Karpas-422 (cell line): ENCODE measurements at places on chromosomes 5 and 9. TPM values are rescaled to one million over a fixed set of nuclear protein-coding genes. Genes with fewer than 3 reads are reported as not detected.

GRCh38 chr9:4489919-4490704 lies at the start of gene SLC1A1:
SLC1A1 (plus strand) TSS chr9:4490468; CDS start chr9:4490680, 212 bp downstream.
- H3K36me3 ChIP-seq: no peaks in the 10 kb centered on the region
- H3K4me1 ChIP-seq: peaks cover 9% of the 10 kb centered on the region
- no peaks in the 10 kb centered on the region for H3K27me3 ChIP-seq
- H3K27ac ChIP-seq: no peak within 1 kb of the TSS

DNA sequence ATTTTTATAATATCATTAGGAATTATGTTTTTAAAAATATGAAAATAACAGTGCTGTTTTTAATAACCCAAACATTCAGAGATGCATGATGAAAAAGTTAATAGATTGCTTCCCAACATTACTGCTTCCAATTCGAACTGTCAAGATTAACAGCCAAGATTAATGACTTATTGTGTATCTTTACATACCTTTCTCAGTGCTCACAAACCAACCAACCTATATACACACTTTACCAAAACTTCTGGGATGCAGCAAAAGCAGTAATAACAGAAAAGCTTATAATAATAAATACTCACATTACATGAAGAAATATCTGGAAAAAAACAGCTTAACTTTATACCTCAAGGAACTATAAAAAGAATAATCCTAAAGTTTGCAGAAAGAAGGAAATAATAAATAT lies 82.1 kb downstream of the TMEM232 start:
- H3K27ac ChIP-seq: no peak overlapping the region
- no peak overlapping the region for H3K4me3 ChIP-seq
- H3K36me3 ChIP-seq: no peaks in the 10 kb centered on the region
- no peak for DNase-seq
- no peaks in the 10 kb centered on the region for H3K27me3 ChIP-seq
- no peaks in the 10 kb centered on the region for H3K4me1 ChIP-seq

- DNase-seq: no peak
- H3K4me3 ChIP-seq: no peak overlapping the region
- H3K27ac ChIP-seq: no peak overlapping the region
- H3K27me3 ChIP-seq: no peaks in the 10 kb centered on the region
Measured at GRCh38 chr9:11992866-11993265, 700.3 kb upstream of the TYRP1 start.

- no peak overlapping the region for H3K4me3 ChIP-seq
- H3K27ac ChIP-seq: no peak overlapping the region
- DNase-seq: no peak
- H3K4me1 ChIP-seq: no peaks in the 10 kb centered on the region
- no peaks in the 10 kb centered on the region for H3K36me3 ChIP-seq
Measured at GRCh38 chr5:171316258-171317121, 7.4 kb downstream of the TLX3 start.

- H3K27ac ChIP-seq: no peak overlapping the region
- no peaks in the 10 kb centered on the region for H3K4me1 ChIP-seq
- no peak overlapping the region for H3K4me3 ChIP-seq
Measured at GRCh38 chr5:150787656-150788055, 9.1 kb downstream of the SMIM3 start.

DNA sequence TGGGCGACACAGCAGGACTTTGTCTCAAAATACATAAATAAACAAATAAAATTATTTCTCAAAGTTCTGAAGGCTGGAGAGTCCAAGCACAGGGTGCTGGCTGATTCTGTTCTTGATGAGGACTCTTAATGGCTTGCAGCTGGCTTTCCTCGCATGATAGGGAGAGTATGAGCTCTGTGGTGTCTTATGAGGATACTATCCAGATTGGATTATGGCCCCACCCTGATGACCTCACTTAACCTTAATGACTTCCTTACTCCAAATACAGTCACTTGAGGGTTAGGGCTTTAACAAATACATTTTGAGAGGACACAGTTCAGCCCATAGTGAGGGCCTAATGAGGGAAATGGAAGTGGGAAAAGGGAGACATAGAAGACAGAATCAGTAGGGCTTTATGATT lies 87.7 kb downstream of the FOCAD start:
- H3K4me1 ChIP-seq: no peaks in the 10 kb centered on the region
- H3K36me3 ChIP-seq: no peaks in the 10 kb centered on the region
- no peak overlapping the region for H3K4me3 ChIP-seq
- no peak overlapping the region for H3K27ac ChIP-seq

- DNase-seq: no peak
- no peak overlapping the region for H3K4me3 ChIP-seq
- H3K27me3 ChIP-seq: no peaks in the 10 kb centered on the region
- no peak overlapping the region for H3K27ac ChIP-seq
Measured at GRCh38 chr9:127096208-127096607, 26.2 kb downstream of the ANGPTL2 start.

DNA sequence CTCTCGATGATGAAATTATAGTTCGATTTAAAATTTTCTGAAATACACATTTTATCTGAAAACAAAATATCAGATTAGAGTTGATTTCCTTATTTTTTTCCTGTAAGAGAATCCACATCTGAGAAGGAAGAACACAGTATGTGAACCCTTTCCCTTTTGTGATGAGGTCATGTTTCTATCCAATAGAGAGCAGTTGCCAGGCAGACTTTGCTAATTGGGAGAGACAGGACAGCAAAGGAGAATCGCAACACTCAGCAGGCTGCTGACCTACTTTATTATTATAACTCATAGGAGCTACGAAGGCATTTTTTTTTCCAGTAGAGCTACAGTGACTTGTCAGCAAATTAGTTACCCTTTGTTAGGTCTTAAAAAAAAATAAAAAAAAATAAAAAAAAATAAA lies 242.1 kb downstream of the HCN1 start:
- H3K4me3 ChIP-seq: no peak overlapping the region
- peak; percentile 51 for DNase-seq
- no peak overlapping the region for H3K27ac ChIP-seq
- H3K4me1 ChIP-seq: no peaks in the 10 kb centered on the region

DNA sequence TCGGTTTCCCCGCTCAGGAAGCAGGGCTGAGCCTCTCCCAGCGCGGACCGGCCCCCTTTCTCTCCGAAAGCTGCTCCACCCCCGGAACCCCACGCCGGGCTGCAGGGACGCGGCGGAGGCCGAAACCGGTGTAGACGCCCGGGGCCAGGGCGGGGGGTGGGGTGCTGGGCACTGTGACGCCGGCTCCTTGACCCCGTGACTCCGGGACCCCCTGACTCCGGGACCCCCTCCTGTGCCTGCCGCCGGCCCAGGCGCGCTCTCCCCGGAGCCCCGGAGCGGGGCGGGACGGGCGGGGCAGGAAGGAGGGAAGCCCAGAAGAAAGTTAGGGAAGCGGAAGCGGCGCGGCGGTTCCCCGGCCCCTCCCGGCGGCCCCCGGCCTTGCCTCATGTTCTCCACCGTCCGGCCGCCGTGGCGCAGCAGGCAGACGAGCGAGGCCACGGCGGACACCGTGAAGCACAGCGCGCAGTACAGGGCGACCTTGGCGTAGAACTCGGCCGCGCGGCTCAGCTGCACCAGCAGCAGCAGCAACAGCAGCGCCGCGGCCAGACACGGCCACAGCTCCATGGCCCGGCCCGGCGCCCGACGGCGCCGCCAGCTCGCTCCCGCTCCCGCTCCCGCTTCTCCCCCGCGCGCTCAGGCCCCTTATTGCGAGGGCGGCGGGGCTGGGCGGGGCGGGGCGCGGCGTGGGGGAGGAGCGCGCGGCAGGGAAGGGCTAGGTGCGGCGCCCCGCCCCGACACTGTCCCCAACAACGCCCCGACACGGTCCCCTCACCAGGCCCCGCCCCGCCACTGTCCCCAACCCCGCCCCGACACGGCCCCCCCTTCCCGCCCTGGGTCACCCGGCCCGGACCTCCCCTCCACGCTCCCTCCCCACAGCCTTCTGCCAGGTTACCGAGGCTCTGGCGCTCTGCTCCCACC lies at the start of gene AGPAT2:
Gene AGPAT2, minus strand, starts transcription at position 664 of the 918 bp plus-strand sequence. Its CDS starts 100 bp downstream, at position 564.
- peak within 1 kb of the TSS; percentile 91 for H3K4me3 ChIP-seq
- H3K27me3 ChIP-seq: no peaks in the 10 kb centered on the region
- DNase-seq: peak; percentile 82

DNA sequence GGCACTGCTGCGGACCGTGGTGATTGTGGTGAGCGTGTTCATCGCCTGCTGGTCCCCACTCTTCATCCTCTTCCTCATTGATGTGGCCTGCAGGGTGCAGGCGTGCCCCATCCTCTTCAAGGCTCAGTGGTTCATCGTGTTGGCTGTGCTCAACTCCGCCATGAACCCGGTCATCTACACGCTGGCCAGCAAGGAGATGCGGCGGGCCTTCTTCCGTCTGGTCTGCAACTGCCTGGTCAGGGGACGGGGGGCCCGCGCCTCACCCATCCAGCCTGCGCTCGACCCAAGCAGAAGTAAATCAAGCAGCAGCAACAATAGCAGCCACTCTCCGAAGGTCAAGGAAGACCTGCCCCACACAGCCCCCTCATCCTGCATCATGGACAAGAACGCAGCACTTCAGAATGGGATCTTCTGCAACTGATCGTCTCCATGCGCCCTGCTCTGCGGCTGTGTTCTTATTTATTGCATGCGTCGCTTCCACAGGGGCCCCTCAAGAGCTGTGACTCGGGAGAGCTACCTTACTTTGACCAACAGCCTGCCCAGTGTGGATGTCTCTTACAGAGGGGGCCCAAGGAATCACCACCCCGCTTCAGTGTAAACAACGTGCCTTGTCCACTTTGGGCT lies 10.8 kb downstream of the S1PR3 start:
- H3K4me3 ChIP-seq: no peak overlapping the region
- DNase-seq: no peak
- peaks cover 12% of the 10 kb centered on the region for H3K4me1 ChIP-seq
- no peak overlapping the region for H3K27ac ChIP-seq

GRCh38 chr5:136396886-136397285 lies 31.5 kb upstream of the TRPC7 start:
- no peaks in the 10 kb centered on the region for H3K27me3 ChIP-seq
- H3K27ac ChIP-seq: no peak overlapping the region
- no peaks in the 10 kb centered on the region for H3K4me1 ChIP-seq
- H3K4me3 ChIP-seq: no peak overlapping the region
- H3K36me3 ChIP-seq: no peaks in the 10 kb centered on the region
- no peak for DNase-seq

GRCh38 chr9:96478829-96479371 lies 28.9 kb downstream of the HABP4 start:
- H3K36me3 ChIP-seq: no peaks in the 10 kb centered on the region
- no peak overlapping the region for H3K27ac ChIP-seq
- no peak overlapping the region for H3K4me3 ChIP-seq
- peaks cover 9% of the 10 kb centered on the region for H3K4me1 ChIP-seq
- peak; percentile 50 for DNase-seq
- H3K27me3 ChIP-seq: no peaks in the 10 kb centered on the region

DNA sequence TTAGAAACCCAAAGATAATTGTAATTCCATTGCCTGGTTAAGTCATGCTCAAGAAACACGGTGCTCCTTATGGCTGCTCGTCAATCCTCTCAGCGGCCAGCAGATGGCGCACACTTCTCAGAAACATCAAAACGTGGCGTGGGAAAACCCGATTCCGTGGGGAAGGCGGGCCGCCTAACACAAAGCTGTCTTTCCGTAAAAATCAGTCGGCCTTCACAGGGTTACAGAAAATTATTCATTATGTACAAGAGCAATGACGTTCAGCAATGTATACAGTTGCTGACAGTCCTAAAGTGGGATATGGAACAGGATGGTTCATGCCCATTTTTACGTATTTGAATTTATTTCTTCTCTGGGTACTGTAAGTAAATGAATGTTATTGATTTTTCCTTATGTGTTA lies 83.5 kb downstream of the PDE4D start:
- no peak overlapping the region for H3K27ac ChIP-seq
- peak; percentile 82 for DNase-seq
- no peaks in the 10 kb centered on the region for H3K27me3 ChIP-seq
- no peaks in the 10 kb centered on the region for H3K36me3 ChIP-seq
- H3K4me1 ChIP-seq: peaks cover 9% of the 10 kb centered on the region
- H3K4me3 ChIP-seq: no peak overlapping the region

DNA sequence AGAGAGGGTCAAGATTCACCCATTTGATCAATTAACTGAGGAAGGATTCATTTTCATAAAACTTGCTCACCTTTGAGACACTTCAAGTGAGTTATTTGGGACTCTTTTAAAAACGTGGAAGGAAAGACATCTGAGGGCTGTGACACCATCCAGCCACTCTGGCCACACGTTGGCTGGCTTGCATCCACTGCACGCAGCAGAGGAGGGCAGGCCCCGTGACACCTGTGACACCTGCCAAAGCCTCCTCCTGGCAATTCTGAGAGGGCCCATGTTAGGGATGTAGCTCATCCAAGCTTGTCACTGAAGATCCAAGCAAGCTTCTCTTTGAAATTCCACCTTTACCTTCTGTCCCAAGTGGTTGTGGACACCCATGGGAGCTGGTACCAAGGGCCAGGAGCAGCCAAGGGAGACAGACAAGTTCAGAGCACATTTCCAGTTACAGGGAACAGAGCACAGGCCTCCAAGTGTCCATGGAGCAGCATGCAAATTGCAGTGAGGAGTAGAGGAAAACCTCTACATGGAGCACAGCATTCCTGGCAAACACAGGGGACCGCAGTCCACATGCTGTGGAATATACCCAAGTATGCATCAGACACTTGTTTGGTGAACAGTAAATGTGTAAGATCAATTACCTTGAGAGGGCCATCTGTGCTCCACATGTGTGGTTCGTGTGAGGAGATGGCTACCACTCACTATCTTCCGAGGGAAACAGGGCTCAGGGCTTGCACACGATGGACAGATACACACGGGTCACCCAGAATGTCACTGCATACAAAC lies 4.8 kb downstream of the PRSS3 start:
- no peak overlapping the region for H3K27ac ChIP-seq
- DNase-seq: no peak
- H3K36me3 ChIP-seq: no peaks in the 10 kb centered on the region
- no peaks in the 10 kb centered on the region for H3K27me3 ChIP-seq

Gene ADGRD2
- total RNA-seq: not detected in 2 replicates

Gene MYMK
- not detected in 2 replicates for total RNA-seq

Gene OTP
- total RNA-seq: not detected in 2 replicates

Gene SLC6A3
- total RNA-seq: not detected in 2 replicates

Gene BAAT
- total RNA-seq: 0.19 TPM in 1 of 2 replicates, not detected in the other
